Sciatic nerve (tissue), 2 donors: ENCODE measurements at places on chromosomes 3 and 15. TPM values are rescaled to one million over a fixed set of nuclear protein-coding genes. Genes with fewer than 3 reads are reported as not detected.

Gene ITIH1
- not detected for total RNA-seq

DNA sequence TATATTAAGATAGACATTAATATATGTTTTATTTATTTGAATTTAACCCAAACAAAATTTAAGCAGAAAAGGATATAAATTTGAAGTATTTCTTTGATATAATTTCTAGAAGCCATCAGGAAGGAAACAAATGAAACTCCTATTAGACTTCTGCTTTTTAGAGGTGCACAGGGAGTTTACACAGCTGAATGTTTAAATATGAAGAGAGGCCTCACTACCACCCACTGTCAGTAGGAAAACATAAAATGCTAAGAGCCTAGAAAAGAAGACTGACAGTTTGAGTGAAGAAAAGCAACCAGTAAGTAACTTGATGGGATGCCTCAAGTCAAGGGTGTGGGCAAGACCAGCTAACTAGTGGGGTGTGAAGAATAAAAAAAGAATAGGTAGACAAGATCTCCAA is 19.7 kb downstream of the PLSCR2 start:
- DNase-seq: no peak

- DNase-seq: no peak
Observed at GRCh38 chr15:26083896-26084295, 220.8 kb upstream of the ATP10A start.

Gene CYP19A1
- total RNA-seq: 24.0 TPM

DNA sequence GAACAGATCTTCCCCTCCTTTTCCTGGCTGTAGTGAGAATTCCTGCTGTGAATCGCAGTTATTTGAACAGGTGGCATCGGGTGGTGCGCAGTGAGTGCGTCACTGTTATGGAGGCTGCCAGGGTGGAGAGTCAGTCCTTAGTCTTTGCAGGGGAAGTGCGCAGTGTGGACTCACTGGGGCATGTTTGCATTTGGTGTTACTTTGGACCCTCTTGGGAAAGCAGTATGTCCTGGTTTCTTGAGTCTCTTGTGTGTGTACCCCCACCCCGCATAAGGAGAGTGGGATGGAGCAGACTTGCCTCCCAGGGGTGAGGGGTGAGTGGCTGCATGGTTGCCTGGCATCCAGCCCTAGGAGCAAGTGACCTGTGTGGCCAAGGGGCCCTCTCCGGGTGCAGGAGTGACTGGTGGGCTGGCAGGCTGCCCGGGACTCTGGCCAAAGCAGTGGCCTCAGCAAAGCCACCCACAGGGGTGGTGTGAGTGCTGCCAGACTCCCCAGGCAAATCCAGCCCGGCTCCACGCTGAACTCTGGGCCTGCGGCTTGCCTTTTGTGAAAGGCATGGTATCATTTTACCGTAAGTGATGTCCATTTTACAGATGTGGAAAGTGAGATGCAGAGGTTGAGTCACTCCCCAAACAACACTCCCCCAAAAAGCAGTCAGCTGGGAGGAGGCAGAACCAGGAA is 46.4 kb downstream of the DNASE1L3 start:
- DNase-seq: peak; percentile 83

Gene CHRFAM7A
- total RNA-seq: 4.7 TPM

Gene SERINC4
- total RNA-seq: 0.31 TPM

GRCh38 chr15:74300057-74300795 is 64.1 kb downstream of the CCDC33 start:
- no peak for DNase-seq

Gene PATL2
- 2.9 TPM for total RNA-seq

DNA sequence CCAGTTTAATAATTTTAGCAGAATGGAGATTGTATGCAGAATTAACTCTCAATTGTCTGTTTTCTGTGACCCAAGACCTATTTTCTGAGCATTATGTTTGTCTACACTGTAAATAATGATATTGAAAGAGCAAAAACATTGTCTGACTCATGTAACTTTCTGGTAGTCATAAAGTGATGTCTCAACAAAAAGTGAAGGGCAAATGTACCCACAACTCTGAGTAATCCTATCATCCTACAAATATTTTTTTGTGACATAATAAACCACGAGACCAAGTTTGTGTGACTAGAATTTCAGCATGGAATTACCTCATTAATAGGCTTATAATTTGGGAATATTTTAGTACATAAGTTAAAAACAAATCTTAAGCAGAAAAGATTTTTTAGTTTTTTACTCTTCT is 15.4 kb upstream of the ABHD10 start:
- no peak for DNase-seq

GRCh38 chr3:62187022-62187431 is 186.3 kb downstream of the FEZF2 start:
- DNase-seq: no peak

GRCh38 chr3:53242642-53243041 is 13.2 kb downstream of the TKT start:
- no peak for DNase-seq

Gene TLR9
- total RNA-seq: 1.1 TPM
